ENCODE measurements at places on chromosomes 13 and 19.

DNA sequence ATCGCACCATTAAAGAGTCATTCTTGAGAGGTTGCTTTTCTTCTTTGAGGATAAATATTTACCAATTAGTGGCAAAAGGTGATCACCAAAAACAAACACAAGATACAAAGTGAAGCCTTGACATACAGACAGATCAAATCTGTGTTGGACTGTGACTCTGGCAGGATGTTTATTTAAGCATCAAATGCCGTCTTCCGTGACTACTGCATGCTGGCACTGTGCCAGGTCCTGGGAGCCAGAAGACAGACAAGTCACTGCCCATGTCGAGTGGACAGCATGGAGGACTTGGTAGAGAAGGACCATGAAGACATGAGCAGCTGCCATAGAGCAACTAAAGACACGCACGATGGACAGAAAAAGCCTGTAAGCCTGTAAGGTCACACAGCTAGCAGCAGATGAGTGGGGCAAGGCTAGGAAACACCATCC is 92.8 kb upstream of the FARP1 start:
- DNase-seq: no peak

DNA sequence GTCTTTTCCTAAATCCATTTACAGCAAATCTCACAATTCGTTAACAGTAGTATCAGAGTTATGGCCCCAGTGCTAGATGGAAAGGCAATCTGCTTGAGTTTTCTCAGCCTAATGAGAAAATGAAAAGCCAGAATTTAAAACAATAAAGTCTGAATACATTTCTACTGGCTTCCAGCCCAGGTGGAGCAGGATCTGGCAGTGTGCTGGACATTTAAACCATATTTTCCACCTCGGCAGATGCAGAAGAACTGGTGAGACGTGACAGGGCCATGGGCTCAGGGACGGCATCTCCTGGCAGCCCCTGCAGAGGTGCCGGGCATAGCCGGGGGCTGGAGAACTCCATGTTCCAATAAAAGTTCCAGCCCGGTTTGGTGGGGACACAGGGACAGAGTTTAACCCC is 7.1 kb downstream of the SMIM7 start:
- DNase-seq: no peak

GRCh38 chr19:5232798-5233505 is 107.7 kb downstream of the PTPRS start:
- no peak for DNase-seq

- no peak for DNase-seq
These were observed 212.8 kb downstream of the FGF9 start for GRCh38 chr13:21883713-21884112.

DNA sequence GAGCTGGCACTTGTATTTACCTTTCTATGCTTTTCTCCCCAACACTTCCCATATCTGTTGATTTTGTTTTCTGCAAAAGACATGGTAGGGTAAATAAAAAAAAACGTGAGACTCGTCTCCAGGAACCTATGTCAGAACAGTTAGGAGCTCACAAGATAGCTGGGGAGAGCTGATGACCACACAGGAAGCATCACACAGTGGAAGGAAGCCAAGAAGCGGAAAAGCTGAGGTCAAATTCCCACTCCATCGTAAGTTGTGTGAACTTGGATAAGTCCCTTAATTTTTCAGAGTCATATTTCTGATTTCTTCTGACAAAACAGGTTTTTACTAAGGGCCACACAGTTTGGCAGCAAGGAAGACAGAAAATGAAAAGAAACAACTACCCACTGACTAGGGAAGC is 199.6 kb downstream of the KLF5 start:
- DNase-seq: no peak

- DNase-seq: no peak
These were observed 22.7 kb downstream of the TFDP1 start for GRCh38 chr13:113607056-113607888.

Data from vagina (tissue), 2 donors.